ENCODE measurements at places on chromosomes 4 and X.
A peak's percentile ranks its signal among the peaks of the same experiment; 100 is the strongest.

- no peak for DNase-seq
Measured at GRCh38 chr4:128862608-128863311, 53.3 kb downstream of the JADE1 start.

DNA sequence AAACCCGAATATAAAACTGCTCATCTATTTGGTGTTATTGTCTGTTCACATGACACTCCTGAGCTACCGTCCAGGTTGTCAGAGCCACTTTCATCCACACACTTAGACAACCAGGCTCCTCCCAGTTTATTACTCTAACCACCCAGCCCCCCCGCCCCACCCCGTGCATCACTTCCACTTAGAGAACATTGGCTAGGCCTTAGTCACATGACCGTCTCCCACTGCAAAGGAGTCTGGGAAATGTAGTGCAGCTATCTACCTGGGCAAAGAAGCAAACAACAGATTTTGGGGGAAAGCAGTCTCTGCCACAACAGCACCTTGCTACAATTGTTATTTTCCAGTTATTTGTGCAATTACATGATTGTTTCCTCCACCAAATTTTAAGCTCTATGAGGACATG lies 57.6 kb upstream of the RBPJ start:
- DNase-seq = no peak

DNA sequence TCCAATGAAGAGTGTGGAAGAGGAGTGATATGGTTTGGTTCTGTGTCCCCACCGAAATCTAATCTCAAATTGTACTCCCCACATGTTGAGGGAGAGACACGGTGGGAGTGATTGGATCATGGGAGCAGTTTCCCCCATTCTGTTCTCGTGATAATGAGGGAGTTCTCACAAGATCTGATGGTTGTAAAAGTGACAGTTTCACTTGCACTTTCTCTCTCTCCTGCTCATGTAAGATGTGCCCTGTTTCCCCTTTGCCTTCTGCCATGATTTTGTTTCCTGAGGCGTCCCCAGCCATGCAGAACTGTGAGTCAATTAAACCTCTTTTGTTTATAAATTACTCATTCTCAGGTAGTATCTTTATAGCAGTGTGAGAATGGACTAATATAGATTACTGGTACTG lies 39.6 kb downstream of the FAM47C start:
- DNase-seq = no peak

GRCh38 chrX:2461711-2462016 lies 39.1 kb downstream of the DHRSX start:
- no peak for DNase-seq

DNA sequence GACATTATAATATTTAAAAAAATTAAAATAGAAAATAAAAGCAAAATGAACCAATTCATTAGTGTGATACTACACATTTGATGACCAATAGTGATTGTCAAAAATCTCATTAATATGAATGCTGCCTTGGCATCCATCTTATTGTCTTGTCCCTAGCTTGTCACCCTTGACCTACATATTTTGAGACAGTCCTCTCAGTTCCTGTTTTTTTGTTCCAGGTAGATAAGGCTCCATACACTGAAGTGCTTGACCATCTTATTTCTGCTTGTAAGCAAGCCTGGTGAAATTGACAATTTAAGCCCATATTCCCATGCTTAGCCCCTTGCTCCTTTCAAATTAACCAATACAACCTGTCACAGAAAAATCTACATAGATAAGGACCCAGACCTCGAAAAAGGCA lies 534.0 kb upstream of the FMR1 start:
- DNase-seq = no peak

DNA sequence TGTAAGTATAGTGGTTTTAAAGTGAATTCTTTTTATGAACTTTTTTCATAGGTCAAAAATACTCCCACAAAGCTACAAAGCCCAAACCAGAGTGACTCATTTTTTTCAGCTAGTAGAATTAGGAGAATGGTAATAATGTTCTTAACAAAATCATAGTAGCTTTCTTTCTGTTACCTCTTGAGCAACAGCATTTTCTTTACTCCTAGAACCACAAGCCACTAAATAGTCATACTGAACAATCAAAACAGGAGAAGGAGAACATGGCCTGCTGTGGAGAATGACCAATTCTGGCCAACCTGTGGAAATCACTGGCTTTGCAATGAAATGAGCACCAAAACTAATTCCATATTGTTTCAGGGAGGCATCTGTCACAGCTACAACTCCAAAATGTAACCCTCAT lies 112.9 kb downstream of the AMMECR1 start:
- no peak for DNase-seq

GRCh38 chrX:130799393-130799792 lies 103.6 kb downstream of the ENOX2 start:
- DNase-seq = no peak

GRCh38 chr4:8315435-8316250 lies 46.1 kb downstream of the HTRA3 start:
- DNase-seq = peak; percentile 37

GRCh38 chr4:87081826-87082225 lies 138.6 kb downstream of the KLHL8 start:
- no peak for DNase-seq

GRCh38 chrX:152641996-152642395 lies 4.3 kb downstream of the GABRQ start:
- no peak for DNase-seq

DNA sequence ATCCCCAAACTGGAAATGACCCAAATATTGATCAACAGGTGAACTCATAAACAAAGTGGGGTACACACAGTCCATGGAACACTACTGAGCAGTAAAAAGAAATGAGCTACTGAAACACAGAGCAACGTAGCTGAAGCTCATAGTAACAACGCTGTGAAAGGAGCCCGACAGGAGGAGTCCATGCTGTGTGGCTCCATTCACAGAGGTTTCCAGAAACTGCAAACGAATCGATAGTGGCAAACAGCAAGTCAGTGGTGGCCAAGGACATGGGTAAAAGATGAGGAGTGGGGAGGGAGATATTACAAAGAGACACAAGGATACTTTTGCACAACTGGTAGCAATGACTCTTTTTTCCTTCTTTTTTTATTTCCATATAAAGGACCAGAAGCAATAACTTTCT lies 90.4 kb downstream of the HAUS3 start:
- DNase-seq = no peak

GRCh38 chrX:13257223-13258051 lies 62.4 kb downstream of the ATXN3L start:
- DNase-seq = no peak

DNA sequence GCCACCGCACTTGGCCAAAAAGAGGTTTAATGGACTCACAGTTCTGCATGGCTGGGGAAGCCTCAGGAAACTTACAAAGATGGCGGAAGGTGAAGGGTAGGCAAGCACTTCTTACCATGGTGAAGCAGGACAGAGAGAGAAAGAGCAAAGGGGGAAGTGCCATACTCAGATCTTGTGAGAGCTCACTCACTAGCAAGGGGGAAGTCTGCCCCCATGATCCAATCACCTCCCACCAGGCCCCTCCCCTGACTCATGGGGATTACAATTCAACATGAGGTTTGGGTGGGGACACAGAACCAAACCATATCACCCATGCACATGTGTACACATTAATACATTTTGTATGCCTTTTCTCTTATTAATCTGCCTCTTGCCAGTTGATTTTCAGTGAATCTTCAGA lies 77.2 kb upstream of the HSD17B10 start:
- DNase-seq = no peak

GRCh38 chr4:127698789-127699200 lies 31.4 kb upstream of the SLC25A31 start:
- DNase-seq = no peak

DNA sequence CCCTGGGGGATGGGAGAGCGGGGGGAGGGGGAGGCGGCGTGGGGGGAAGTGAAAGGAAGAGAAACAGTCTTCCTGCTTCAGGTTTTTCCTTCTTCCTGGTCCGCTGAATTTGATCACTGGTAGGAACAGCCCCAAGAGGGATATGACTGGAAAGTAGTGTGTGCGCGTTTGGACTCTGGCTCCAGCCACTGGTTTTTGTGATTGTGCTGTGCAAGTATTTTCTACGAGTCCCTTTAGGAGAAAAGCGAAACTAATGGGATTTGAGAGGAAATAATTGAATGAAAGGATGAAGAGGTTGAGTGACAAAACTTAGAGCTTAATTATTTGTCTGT lies 836 bp downstream of the PRRG1 start:
- DNase-seq = no peak

- no peak for DNase-seq
Measured at GRCh38 chr4:112813790-112814189, 176.8 kb downstream of the LARP7 start.

- DNase-seq = no peak
Measured at GRCh38 chr4:84894621-84895020, 71.9 kb downstream of the WDFY3 start.

DNA sequence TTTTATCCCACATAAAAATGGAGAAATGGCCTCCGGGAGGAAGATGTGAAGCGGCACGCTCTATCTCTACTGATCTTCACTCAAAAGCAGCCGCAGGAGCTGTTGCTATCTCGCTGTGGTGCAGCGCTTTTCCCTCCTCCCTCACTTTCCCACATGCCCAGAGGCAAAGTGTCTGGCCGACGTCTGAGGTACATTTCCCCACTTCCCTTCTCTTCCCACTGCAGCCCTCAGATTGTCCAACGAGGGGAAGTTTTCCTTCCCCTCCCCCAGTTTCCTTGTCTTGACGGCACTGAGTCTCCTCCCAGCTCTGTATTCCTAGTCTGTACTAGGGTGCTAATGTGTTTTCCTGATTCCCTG lies 660 bp upstream of the COL25A1 start:
- DNase-seq = no peak

- DNase-seq = no peak
Measured at GRCh38 chr4:92270908-92271307, 32.9 kb upstream of the GRID2 start.

GRCh38 chrX:10597871-10598270 lies 22.5 kb downstream of the MID1 start:
- no peak for DNase-seq

GRCh38 chrX:20252381-20253231 lies 14.1 kb downstream of the RPS6KA3 start:
- no peak for DNase-seq

DNA sequence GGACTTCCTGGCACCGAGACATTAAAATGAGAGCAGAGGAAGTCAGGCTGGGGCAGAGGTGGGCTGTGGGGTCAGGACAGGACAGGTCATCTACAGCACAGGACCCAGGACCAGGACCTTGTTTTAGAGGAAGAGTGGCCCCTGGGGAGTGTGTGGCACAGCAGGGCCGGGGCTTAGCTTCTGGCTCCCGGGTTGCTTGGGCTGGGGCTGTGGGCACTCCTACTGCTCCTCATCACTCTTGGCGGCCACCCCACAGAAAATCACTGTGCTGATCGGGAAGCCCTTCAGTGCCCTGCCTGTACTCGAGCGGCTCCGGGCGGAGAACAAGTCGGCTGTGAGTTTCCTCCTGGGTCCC lies 8.1 kb upstream of the ATP6AP1 start:
- no peak for DNase-seq

- DNase-seq = no peak
Measured at GRCh38 chrX:113920661-113921060, 663.2 kb upstream of the HTR2C start.

GRCh38 chr4:32775049-32775448 lies 2054.9 kb downstream of the PCDH7 start:
- DNase-seq = no peak

DNA sequence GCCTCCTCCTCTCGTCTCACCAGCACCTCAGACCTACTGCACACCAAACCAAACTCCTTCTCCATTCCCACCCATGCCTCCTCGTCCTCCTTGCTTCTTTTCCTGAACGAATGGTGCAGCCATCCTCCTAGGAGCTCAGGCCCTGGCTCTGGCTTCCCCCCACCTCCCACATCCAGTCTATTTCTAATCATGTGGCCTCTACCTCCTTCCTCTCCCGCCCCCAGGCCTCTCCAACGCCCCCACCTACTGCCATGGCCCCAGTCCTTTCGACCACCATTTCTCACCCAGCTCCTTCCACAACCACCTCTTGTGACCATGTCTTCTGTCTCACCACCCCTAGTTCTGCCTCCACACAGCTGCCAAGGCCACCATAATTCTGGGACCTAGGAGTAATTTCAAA lies 127.1 kb downstream of the PJA1 start:
- DNase-seq = peak; percentile 19

GRCh38 chr4:163090997-163091684 lies 75.5 kb downstream of the NAF1 start:
- DNase-seq = no peak

Data from mesothelial cell of epicardium (in vitro differentiated cells).